ENCODE measurements at places on chromosomes 4 and X. TPM values are rescaled to one million over a fixed set of nuclear protein-coding genes. Genes with fewer than 3 reads are reported as not detected.

- H3K27ac ChIP-seq = no peak overlapping the region
- H3K36me3 ChIP-seq = no peaks in the 10 kb centered on the region
- no peak overlapping the region for H3K4me3 ChIP-seq
- no peaks in the 10 kb centered on the region for H3K4me1 ChIP-seq
- H3K27me3 ChIP-seq = no peaks in the 10 kb centered on the region
- DNase-seq = no peak
These were observed 115.1 kb downstream of the PPP3CA start for GRCh38 chr4:101232074-101232776.

DNA sequence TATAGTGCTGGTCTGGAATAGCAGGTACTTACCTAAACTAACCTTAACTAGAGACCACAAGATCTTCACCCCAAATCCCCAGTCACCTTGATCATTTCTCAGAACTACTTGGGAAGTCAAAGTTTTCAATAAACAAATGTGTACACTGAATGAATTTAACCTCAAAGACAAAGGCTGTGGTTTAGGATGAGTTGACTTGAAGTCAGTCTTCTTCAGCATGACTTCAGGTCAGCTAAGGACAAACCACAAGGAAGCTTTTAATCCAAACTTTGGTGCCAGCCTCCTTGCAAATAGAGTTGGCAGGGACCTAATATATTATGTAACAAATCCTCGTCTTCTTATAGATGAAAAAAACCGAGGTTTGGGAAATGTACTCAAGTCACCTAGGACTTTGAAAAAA lies 21.2 kb upstream of the VCX2 start:
- H3K27ac ChIP-seq = no peak overlapping the region
- no peak overlapping the region for H3K4me3 ChIP-seq
- no peaks in the 10 kb centered on the region for H3K4me1 ChIP-seq
- no peaks in the 10 kb centered on the region for H3K27me3 ChIP-seq
- DNase-seq = no peak
- no peaks in the 10 kb centered on the region for H3K36me3 ChIP-seq

GRCh38 chr4:68655764-68656444 lies 14.5 kb downstream of the UGT2B15 start:
- peaks cover 19% of the 10 kb centered on the region for H3K36me3 ChIP-seq
- H3K4me1 ChIP-seq = peaks cover 5% of the 10 kb centered on the region
- no peaks in the 10 kb centered on the region for H3K27me3 ChIP-seq
- peak overlapping the region; percentile 46 for H3K27ac ChIP-seq
- DNase-seq = no peak

GRCh38 chr4:108559068-108559793 lies 61.1 kb upstream of the RPL34 start:
- no peak overlapping the region for H3K4me3 ChIP-seq
- H3K27me3 ChIP-seq = no peaks in the 10 kb centered on the region
- DNase-seq = no peak

GRCh38 chr4:17528551-17529165 lies 13.7 kb downstream of the CLRN2 start:
- no peaks in the 10 kb centered on the region for H3K36me3 ChIP-seq
- no peaks in the 10 kb centered on the region for H3K27me3 ChIP-seq
- H3K4me1 ChIP-seq = no peaks in the 10 kb centered on the region

DNA sequence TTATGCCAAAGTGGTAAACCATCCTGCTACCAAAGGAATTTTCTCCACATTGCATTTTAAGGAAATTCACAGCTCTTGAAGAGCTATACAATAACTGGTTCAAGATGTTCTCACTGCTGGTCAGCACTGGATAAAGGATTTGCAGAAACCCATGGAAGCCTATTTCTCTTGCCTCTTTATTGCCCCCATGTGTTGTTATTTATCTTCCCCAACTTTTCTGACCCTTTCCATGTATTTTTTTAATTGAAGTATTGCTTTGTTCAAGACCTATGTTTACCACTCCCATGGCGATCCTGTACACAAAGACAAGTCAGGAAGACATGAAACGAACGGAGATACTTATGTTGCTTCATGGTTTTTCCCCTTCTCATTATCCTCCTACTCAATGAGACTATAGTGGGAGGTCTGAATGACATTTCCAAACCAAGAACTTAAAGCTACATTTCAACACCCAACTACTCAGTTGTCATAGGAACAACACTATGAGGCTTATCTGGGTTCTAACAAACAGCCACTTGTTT lies 566.4 kb upstream of the DIPK2B start:
- no peak for DNase-seq
- H3K27ac ChIP-seq = no peak overlapping the region
- H3K36me3 ChIP-seq = no peaks in the 10 kb centered on the region
- H3K27me3 ChIP-seq = no peaks in the 10 kb centered on the region
- no peak overlapping the region for H3K4me3 ChIP-seq

GRCh38 chr4:8528713-8529112 lies 51.5 kb upstream of the GPR78 start:
- no peak overlapping the region for H3K4me3 ChIP-seq
- no peak for DNase-seq
- no peaks in the 10 kb centered on the region for H3K4me1 ChIP-seq
- H3K27ac ChIP-seq = no peak overlapping the region
- no peaks in the 10 kb centered on the region for H3K36me3 ChIP-seq

DNA sequence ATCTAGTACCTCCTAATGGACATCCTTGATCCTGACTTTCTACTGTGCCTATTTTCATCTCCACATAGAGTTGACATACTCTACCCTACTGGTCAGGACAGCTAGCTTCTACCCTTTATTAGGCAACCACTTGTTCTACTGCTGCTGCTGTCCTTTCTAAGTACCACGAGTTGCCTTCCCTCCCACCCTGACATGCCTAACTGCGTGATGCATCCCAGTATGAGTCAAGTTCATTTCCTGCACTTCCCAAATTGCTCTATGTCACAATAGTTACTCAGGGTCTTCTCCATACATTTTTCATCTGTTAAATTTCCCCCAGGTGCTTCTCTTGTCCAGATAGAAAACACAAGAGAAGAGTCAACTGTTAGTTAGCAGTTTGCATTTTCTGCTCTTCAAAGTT lies 133.4 kb downstream of the TBC1D19 start:
- no peak overlapping the region for H3K27ac ChIP-seq
- no peaks in the 10 kb centered on the region for H3K4me1 ChIP-seq
- H3K4me3 ChIP-seq = no peak overlapping the region
- no peaks in the 10 kb centered on the region for H3K27me3 ChIP-seq
- H3K36me3 ChIP-seq = no peaks in the 10 kb centered on the region
- DNase-seq = no peak

The REPS2 gene
- 10.7 TPM for total RNA-seq

The KLHL5 gene
- 65.4 TPM for total RNA-seq

The GAGE13 gene
- not detected for total RNA-seq
